ENCODE measurements at places on chromosomes 2 and 18. TPM values are rescaled to one million over a fixed set of nuclear protein-coding genes. Genes with fewer than 3 reads are reported as not detected.

- DNase-seq = no peak
Observed at GRCh38 chr2:148888003-148888501, 13.0 kb downstream of the KIF5C start.

DNA sequence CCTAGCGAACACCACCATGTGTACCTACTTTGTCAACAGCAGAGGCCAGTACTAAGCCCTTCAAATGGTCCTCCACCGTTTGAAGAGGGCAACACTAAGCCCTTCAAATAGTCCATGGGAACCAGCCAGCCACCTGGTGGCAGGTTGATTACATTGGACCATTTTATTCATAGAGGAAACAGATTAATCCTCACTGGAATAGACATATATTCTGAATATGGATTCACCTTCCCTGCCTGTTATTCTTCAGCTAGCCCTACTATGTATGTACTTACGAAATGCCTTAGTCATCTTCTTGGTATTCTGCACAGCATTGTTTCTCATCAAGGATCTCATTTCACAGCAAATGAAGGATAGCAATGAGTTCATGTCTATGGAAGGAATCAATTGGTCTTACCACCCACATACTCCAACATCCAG lies 10.0 kb upstream of the ZNF396 start:
- DNase-seq = no peak

- DNase-seq = no peak
Observed at GRCh38 chr2:239878686-239879085, 146.5 kb downstream of the NDUFA10 start.

DNA sequence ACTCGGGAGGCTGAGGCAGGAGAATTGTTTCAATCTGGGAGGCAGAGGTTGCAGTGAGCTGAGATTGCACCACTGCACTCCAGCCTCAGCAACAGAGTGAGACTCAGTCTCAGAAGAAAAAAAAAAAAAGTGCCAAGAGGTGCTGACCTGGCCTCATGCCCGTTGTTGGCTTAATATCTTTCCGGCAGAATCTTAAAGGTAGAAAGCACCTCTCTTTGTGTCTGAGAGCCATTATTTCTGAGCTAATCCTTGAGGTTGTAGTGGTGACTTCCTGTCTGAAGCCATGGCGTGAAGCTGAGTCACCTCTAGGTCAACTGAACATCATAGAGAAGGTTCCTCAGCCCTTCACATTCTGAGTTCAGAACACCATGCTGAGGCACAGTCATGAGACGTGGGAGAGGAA lies 60.4 kb downstream of the WDSUB1 start:
- DNase-seq = no peak

GRCh38 chr2:16257322-16258028 lies 317.1 kb downstream of the MYCN start:
- DNase-seq = no peak

DNA sequence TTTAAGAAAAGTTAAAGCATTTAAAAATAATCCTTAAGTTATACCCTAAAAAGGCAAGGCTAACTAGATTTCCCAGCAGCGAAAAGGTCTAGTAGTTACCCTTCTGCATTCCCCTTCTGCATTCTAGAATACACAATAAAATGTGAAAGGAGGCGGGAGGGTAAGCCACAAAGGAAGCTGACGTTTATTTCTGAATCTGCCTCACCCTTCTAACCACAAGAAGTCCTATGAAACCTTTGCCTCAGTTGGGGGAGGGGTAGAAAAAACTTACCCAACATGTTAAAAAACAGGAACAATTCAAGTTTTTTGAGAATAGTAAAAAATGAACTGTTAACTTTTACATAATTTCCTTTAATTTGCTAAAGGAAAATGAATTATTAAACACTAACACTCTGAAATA lies 11.3 kb downstream of the STK17B start:
- DNase-seq = no peak

DNA sequence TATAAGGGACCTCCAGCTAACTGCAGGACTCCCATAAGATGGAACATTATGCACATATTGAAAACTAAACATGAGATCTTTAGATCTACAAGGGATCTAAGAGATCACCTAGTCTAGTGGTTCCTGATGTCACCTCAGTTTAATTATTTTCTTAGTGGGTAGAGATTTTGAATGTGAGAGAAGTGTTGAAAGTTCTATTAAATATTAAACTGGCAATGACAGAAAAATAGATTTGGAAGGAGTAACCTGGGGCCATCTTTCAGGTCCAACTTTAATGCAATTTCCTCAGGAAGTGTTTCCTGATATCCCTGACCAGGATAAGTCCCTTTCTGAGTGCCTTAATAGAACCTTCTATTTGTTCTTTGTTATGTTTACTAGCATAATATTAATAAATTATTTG lies 29.1 kb upstream of the CPS1 start:
- no peak for DNase-seq

- DNase-seq = no peak
Observed at GRCh38 chr18:49697757-49698524, 115.4 kb downstream of the ACAA2 start.

DNA sequence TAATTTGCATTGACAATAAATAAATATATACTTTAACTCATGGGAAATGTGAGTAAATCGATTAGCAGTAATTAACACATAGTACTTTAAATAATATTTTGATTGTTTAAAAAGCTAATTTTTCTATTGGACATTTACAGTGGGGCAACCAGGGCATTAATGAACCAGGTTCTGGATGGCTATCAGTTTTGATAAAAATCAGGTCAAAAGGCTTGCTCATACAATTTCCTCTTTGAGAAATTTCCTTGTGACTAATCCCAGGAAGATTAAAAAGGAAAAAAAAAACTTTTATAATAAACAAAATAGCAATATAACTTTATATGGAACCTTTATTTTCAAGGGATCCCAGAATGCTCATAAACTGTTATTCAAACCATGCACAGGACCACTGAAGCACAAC lies 497.2 kb upstream of the ZEB2 start:
- DNase-seq = no peak

DNA sequence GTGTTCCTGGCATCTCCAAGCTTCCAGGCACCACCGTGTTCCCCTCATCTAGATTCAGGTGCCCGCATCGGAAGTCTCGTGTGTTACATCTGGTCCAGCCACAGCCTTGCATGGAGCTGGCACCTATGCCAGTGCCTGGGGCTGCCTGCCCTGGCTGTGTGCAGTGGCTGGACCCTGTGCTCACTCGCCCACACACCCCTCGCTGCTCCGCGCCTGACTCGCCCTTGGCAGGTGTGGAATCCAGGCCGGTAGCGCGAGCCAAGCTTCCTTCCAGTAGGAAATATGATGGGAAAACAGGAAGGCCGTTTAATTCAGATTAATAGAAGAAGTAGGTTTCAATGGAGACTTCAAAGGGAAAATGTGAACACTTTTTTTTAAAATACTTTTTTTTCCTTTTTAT lies 78.0 kb downstream of the PTPN4 start:
- no peak for DNase-seq

DNA sequence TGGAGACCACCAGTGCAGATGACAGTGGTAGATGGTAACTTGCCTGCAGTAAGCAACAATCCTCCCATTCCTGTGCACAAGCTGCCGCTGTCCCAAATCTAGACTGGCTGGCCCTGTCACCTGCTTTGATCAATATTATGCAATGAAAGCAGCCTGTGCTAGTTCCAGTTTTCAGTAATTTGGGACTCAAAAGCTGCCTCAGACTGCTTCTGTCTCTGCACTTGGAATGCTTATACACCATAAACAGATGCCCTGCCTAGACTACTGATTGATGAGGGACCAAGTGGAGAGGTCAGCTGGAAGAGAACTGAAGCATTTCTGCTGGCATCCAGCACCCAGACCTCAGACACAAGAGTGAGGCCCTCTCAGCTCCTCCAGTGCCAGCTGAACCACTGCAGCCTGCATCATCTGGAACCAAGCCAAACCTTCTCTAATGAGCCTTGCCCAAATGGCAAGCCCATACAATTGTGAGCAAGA lies 24.9 kb downstream of the CCBE1 start:
- DNase-seq = no peak

- no peak for DNase-seq
Observed at GRCh38 chr2:241381872-241382271, 25.8 kb downstream of the FARP2 start.

DNA sequence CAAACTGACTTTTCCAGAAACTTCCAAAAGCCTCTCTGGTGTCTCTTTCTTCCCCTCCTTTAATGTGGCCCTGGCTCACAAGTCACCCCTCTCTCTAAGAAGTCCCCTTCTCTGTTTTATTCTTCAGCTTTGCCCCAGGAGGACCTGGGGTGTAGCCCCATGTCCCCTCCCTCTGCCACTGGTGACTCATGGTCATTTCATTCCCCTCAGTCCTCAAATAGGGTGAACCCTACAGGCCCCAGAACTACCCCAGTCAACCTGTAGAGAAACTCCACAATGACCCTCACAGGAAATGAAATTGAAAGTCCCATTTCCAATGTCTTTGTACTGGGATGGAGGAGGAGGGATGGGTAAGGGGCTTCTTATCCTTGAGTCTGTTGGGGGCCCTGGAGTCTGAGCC lies 6.2 kb upstream of the SPEG start:
- no peak for DNase-seq

DNA sequence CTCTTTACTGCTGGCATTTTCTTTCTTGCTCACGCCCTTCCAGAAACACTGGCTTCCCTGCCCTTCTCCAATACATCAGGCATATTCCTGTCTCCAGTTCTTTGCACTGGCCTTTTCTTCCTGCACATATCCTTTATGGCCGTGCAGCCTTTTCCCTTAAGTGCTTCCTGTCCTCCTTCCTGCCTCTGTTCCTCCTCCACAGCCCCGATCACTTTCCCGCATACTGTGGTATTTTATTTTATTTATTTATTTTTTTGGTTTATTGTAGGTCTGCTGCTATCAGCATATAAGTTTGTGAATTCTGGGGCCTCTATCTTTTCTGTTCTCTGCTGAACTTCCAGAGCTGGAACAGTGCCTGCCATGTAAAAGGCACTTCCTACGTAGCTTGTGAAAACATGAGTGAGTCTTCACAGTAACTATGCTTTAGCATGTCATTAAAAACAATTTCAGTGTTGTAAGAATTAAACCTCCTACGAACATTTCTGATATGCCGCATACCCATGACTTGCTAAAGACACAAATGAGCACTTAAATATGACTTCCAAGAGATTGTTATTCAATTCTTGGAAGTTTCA lies 289.1 kb downstream of the TRIB2 start:
- DNase-seq = no peak

DNA sequence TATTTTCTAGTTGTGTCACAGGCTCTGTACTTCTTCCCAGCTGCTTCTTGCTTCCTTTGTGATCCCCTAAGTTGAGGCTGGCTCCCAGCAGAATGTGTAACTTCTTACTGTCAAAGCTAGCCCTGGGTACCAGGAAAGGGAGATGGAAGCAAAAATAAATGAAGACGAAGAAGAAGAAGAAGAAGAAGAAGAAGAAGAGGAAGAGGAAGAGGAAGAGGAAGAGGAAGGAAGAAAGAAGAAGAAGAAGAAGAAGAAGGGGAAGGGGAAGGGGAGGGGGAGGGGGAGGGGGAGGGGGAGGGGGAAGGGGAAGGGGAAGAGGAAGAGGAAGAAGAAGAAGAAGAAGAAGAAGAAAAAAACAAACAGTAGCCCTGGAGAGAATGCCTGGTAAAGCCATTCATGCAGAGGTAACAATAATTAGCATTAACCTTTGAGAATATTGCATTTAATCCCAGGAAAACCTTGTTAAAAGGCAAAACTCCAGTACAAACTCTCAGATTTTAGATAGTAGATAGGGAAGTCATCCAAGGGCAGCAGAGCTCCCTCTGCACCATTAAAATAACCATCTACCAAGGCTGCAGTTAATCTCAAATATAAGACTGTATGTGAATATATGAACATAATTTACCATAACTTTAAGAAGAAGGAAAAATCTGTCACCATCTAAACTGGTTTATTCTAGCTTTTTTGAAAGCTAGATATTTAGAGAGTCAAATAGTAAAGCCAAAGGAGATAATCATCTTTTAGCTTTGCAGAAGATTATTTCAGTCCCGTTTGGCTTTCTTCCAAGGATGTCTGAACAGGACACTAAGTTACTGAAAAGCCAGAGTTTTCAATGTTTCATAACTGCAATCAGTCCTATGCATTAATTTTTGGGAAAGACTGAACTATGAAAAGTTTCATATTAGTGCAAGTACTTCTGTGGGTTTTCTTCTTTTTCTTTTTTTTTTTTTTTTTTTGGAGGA lies 44.3 kb upstream of the FBXO11 start:
- no peak for DNase-seq

GRCh38 chr2:41142478-41142877 lies 690.6 kb upstream of the SLC8A1 start:
- no peak for DNase-seq

DNA sequence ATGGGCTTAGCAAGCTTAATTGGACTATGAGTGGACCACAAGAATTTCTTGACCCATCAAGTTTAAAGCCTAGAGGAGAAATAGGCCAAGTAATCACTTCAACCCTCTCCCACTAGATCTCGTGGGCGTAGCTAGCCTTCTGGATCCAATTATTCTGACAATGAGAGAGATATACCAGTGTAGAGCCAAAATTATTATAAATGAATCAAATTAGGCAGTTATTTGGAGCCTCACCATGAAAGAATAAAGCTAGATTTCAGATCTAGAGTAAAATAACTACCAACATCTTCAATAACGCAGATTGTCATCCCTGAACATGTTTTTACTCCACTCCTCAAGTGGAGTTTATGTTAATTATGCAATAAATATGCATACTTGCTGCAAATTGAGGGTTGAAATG lies 143.9 kb upstream of the CDH20 start:
- no peak for DNase-seq

- DNase-seq = no peak
Observed at GRCh38 chr2:160201849-160202539, 1.9 kb upstream of the ITGB6 start.

- no peak for DNase-seq
Observed at GRCh38 chr2:189336276-189336975, 104.8 kb upstream of the WDR75 start.

- DNase-seq = no peak
Observed at GRCh38 chr2:160063271-160063670, 856 bp upstream of the PLA2R1 start.

Gene SERPINB11
- not detected for total RNA-seq

Gene MYO7B
- 1.3 TPM for total RNA-seq

Gene SULT6B1
- not detected for total RNA-seq

Gene ARHGAP25
- total RNA-seq = 8.3 TPM

Gene GPR45
- total RNA-seq = not detected

Gene TSHZ1
- total RNA-seq = 13.3 TPM
